ENCODE measurements at places on chromosomes 2 and 18.
A peak's percentile ranks its signal among the peaks of the same experiment; 100 is the strongest.

GRCh38 chr2:160091381-160091780 is 29.0 kb upstream of the PLA2R1 start:
- no peak for DNase-seq

GRCh38 chr2:180662521-180662920 is 317.9 kb upstream of the UBE2E3 start:
- no peak for DNase-seq

GRCh38 chr18:47501946-47502345 is 250.5 kb upstream of the SKOR2 start:
- no peak for DNase-seq

GRCh38 chr2:31644551-31644950 is 63.8 kb upstream of the SRD5A2 start:
- no peak for DNase-seq

- DNase-seq = no peak
Observed at GRCh38 chr2:212737392-212738172, 199.0 kb upstream of the ERBB4 start.

GRCh38 chr18:32770666-32771168 is 2.1 kb downstream of the KLHL14 start:
- DNase-seq = no peak

- DNase-seq = no peak
Observed at GRCh38 chr2:108938077-108938710, 50.8 kb downstream of the EDAR start.

- DNase-seq = no peak
Observed at GRCh38 chr18:12076424-12077140, 17.1 kb upstream of the ANKRD62 start.

DNA sequence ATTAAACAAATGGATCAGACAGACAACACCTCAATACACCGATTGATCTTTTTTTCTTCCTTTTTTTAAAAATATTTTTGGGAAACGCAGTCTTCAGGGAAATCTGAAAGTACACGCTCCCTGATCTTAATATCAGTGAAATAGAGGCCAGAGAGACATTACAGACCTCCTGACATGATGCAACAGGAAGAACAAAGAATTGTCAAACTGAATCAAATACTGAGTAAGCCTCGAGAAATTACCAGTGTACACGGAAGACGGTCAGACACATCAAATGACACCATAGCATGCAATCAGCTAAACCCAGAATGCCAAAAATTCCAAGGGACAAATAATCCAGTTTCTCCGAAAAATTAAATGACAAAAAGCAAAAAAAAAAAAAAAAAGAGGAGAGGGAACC is 80.2 kb upstream of the NFU1 start:
- DNase-seq = no peak

DNA sequence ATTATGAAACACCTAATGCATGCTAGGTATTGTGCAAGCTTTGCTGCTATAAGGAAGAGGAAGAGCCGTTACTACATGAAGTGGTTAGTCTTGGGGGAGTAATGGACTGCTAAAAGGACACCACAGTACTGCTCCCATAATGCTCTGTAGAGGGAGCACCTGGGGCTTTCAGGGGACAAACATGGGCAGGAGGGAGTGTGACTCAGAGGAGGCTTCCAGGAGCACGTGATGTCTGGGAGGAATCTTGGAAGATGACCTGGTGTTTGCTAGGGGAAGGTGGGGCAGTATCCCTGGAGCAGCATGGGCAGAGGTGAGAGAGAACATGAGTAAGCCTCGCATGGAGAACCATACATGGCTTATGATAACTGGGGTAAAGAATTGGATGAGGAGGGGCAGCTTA is 18.8 kb downstream of the MAPK4 start:
- no peak for DNase-seq

DNA sequence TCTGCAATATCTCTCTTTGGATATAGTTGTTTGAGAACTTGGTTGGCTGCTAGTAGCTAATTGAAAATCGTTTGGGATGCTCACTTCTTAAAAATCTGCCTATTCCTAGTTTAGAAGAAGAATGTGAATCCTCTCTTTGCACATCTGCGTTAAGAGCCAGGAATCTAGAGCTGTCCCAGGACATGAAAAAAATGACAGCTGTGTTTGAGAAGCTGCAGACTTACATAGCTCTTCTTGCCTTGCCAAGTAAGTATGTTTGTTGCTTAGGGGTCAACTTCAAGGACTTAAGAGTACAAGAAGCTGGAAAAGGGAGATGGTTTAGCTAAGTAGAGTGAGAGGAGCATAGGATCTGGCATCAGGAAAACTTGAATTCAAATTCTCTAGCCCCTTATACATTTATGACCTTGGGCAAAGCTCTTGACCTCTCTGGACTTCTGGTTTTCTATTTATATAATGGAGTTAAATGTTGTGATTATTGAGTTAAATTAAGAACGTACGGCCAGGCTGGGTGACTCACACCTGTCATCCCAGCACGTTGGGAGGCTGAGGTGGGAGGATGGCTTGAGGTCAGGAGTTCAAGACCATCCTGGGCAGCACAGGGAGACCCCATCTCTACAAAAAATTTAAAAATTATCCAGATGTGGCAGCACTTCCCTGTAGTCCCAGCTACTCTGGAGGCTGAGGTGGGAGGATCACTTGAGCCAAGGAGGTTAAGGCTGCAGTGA is 55.2 kb upstream of the STON1 start:
- DNase-seq = no peak

DNA sequence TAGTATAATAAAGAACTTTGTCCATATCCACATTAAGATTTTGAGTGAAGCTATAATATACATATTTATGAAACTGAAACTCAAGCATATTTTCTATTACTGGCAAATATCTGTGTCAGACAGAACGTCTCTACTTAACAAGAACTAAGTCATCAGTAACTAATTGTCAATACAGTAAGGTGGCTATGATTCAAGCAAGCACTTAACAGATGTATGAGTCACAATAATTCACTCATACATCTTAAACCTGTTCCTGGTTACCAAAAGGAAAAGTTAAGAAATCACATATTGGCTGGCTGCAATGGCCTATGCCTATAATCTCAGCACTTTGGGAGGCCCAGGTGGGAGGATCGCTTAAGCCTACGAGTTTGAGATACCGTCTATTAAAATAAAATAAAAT is 96.0 kb downstream of the SOS1 start:
- no peak for DNase-seq

DNA sequence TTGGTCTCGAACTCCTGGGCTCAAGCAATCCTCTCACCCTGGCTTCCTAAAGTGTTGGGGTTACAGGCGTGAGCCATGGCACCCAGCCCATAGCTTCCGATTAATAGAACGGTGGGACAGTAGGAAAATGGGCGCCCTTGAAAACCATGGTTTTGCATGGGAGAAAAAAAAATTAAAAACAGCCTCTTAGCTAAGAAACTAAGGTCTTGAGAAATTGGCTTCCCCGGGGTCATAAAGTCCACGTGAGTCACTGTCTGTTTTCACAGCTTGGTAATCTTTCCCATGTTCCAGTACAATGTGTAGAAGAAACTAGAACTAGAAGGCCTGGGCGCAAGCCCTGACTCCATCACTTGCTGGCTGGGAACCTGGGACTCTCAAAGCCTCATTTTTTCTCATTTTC is 20.7 kb downstream of the B3GNT2 start:
- DNase-seq = no peak

GRCh38 chr2:210445116-210445707 is 31.3 kb downstream of the LANCL1 start:
- no peak for DNase-seq

- no peak for DNase-seq
Observed at GRCh38 chr18:57918601-57919000, 115.5 kb upstream of the ATP8B1 start.

DNA sequence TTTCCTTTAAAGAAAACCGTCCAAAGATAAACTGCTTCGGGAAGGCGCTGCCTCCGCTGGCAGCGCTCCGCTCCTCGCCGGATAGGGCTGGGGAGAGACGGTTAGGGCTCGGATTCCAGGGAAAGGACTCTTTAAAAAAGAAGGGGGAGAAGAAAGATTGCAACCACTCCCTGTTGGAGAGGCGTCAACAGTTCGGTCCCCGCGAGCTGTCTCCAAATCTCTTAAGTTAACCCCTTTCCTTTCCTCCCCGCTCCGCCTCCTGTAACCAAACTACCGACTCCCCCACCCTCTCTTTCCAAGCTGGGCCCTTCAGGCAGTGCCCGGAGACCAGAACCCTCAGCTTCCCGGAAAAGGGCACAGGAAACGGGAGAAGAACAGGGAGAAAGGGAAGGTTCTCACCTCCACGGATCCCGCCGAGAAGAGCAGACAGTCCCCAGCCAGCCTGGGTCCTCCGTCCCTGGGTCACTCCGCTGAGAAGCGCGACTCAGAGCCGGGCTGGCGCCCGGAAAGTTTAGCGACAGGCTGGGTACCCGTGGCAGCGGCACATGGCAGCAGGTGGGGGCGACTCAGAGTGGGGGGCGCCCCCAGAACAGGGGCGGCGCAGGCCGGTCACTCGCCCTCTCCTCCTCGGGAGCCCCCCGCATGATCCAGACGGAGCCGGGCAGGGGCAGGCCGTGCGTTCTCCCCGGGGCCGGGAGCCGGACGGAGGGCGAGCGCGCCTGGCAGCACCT is 675 bp downstream of the FZD5 start:
- no peak for DNase-seq

DNA sequence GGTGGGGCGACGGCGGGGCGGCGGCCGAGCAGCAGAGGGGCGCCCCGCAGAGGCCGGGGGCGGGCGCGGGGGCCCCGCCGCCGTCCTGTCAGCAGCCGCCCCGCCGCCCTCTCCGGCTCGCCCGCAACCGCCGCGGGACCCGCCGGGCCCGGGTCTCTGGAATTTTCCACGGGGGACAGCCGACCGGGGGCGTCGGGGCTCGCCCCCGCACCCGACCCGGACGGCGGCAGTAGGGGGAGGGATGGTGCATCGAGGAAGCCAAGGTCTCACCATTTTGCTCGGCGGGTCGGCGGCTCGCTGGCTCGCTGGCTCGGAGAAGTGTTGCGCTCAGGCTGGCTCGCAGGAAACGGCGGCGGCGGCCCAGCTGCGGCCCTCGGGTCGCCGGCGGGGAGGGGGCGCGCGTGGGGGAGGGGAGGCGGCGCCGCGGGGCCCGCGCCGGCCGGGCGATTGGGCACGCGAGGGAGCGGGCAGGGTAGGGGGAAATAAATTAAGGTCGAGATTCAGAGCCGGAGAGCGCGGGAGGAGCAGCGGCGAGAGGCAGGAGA is 405 bp downstream of the PPP3R1 start:
- peak; percentile 18 for DNase-seq

- DNase-seq = no peak
Observed at GRCh38 chr2:28972778-28973335, 8.2 kb upstream of the TOGARAM2 start.

DNA sequence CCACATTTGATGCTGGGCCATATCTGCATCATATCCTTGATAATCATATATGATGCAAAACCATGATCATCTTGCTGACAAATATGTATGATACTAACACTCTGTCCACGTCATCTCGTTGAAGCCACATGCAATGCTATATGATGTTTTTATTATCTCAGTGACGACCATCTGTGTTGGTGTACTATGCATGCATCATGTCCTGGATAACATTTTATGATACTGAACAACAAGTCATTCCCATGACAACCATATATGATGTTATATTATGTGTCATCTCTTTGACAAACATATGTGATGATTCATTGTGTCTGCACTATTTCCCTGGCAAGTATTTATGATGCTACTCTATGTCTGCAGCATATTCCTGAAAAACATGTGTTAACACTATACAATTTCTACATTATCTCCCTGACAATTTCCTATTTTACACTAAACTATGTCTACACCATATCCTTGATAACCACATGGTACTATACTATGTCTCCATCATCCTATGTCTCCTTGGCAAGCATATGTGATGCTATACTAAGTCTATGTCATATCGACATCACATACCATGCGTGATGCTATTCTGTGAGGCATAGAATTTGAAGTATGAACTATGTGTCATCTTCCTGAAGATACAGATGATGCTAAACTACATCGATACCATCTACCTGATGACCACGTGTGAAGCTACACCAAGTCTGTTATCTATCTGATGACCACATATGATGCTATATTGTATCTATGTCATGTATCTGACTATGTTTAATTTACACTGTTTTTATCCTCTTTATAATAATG is 37.0 kb downstream of the DAW1 start:
- no peak for DNase-seq

DNA sequence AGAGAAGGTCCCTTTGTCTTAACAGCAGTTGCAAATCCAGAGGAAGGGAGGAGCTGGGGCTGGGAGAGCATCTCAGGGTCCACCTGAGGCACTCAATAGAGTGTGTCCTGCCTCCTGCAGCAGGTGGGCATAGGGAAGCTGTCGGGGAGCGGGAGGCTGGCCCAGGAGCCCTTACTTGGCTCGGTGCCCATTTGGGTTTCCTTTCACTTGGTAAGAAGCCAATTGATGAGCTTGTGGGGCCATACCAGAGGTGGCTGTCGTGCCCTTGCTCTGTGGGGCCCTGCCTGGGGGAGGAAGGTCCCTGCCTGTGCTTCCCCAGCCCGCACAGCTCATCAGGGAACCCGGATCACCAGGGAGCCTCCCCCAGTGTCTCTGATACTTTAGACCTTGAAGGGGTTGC is 229.7 kb downstream of the DYSF start:
- DNase-seq = no peak

GRCh38 chr2:68362749-68363148 is 2.3 kb upstream of the PLEK start:
- no peak for DNase-seq

DNA sequence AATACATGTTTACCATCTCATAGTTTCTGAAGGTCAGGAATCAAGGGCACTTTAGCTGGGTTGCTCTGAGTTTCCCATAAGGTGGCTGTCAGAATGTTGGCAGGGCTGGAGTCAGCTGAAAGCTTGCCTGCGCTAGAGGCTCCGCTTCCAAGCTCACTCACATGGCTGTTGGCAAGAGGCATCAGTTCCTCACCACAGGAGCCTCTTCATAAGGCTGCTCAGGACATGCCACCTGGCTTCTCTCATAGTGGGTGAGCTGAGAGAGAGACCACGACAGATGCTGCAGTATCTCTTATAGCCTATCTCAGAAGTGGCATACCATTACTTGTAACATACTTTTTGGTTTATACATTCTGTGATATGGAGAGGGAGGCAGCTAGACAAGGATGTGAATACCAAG is 7.2 kb downstream of the HADHB start:
- DNase-seq = no peak

GRCh38 chr2:204072443-204073324 is 136.1 kb downstream of the ICOS start:
- peak; percentile 24 for DNase-seq

GRCh38 chr2:128016620-128017019 is 11.2 kb downstream of the SAP130 start:
- no peak for DNase-seq
